ENCODE measurements at places on chromosomes 16 and 17. TPM values are rescaled to one million over a fixed set of nuclear protein-coding genes. Genes with fewer than 3 reads are reported as not detected.

Gene TRPV3
- not detected for total RNA-seq

Gene NOTUM
- total RNA-seq = under 0.01 TPM

Gene SCNN1G
- total RNA-seq = 0.33 TPM

Gene PPP4C
- 325 TPM for total RNA-seq

Gene ITGAD
- total RNA-seq = not detected

Gene SLC39A11
- total RNA-seq = 11.4 TPM

Gene C17orf50
- not detected for total RNA-seq

Gene C17orf100
- total RNA-seq = 0.33 TPM

Gene KLHL10
- total RNA-seq = not detected

Gene TP53TG3
- not detected for total RNA-seq

Gene KCNG4
- not detected for total RNA-seq

Gene EPN3
- total RNA-seq = not detected

Gene CCDC47
- total RNA-seq = 81.6 TPM

Gene ZP2
- total RNA-seq = not detected

Gene CDH1
- not detected for total RNA-seq
